ENCODE measurements at places on chromosomes 6 and 20.

DNA sequence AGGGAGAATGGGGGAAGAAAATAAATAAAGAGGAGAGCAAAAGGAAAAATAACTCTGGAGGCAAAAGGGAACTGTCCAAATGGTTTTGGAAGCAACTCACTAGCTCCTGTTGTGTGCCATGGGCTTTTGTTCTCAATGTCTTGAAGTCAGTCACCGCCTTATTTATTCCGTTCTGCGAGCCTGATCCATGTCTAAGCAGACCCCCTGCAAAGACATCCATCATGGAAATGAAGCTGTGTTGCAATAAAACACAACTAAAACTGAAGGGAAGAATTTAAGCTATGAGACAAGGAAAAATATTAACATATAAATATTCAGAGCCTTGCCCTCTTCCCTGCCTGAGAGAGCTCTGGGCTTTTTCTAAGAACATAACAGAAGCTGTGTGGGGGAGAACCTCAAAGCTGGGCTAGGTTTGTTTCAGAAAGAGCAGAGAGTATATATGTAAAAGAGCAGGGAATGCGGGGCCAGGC is 373.2 kb upstream of the CNR1 start:
- H3K27me3 ChIP-seq, result no peaks in the 10 kb centered on the region
- no peak overlapping the region for H3K4me3 ChIP-seq
- H3K36me3 ChIP-seq, result no peaks in the 10 kb centered on the region
- DNase-seq, result no peak
- no peaks in the 10 kb centered on the region for H3K4me1 ChIP-seq

DNA sequence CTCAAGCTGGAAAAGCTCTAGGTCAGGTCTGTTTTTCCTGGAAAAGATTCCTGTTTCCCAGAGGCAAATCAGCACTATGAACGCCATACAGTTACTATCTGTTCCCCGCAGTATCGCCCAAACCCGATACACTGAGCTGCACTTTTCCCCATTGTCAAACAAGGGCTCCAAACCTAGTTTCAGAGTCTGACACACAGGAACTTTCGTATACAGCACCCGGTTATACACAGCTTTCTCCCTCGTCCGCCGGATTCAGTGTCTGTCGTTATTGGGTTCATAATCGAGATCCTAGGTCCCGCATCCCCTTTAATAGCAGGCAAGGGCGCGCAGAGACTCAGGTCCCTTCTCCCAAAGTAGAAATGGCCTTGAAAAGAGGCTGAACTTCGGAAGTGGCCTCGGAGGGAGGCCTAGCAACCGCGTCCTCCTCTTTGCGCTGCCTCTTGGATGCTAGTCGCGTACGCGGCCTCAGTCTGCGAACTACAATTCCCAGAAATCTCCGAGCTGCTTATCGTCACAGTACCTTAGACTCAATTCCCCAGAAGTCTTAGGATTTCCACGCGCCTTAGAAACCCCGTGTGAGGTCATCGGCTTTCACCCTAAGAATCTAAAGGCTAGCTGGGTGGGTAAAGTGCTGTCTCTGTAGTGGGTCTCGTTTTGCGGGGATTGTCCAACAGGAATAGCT is 34.2 kb downstream of the ZNF391 start:
- H3K27ac ChIP-seq, result no peak overlapping the region
- H3K4me1 ChIP-seq, result no peaks in the 10 kb centered on the region
- no peak for DNase-seq
- H3K4me3 ChIP-seq, result no peak overlapping the region

DNA sequence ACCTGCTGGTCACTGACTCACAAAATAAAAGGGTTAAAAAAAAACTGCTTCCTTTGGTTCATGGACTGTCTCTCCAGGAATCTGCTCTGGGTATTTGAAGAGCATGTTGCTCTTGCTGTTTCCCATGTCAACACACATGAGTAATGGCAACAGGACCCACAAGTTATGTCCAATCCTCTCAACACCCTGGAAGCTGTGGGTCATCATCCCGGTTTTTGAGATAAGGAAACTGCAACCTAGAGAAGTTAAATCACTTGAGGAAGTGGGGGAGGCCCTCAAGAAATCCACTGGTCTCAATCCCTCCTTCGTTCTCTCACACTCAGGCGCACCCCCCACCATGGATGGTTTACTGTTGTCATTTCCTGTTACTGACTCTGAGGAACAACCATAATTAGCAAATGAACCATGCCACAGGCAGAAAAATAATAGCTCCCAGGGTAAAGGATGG is 12.4 kb downstream of the MAP1LC3A start:
- no peak for DNase-seq
- no peak overlapping the region for H3K27ac ChIP-seq
- no peak overlapping the region for H3K4me3 ChIP-seq
- H3K4me1 ChIP-seq, result no peaks in the 10 kb centered on the region
- H3K27me3 ChIP-seq, result no peaks in the 10 kb centered on the region

- H3K4me3 ChIP-seq, result no peak overlapping the region
- no peaks in the 10 kb centered on the region for H3K36me3 ChIP-seq
- DNase-seq, result no peak
- no peaks in the 10 kb centered on the region for H3K27me3 ChIP-seq
These were observed 15.5 kb upstream of the CST8 start for GRCh38 chr20:23475395-23475794.

DNA sequence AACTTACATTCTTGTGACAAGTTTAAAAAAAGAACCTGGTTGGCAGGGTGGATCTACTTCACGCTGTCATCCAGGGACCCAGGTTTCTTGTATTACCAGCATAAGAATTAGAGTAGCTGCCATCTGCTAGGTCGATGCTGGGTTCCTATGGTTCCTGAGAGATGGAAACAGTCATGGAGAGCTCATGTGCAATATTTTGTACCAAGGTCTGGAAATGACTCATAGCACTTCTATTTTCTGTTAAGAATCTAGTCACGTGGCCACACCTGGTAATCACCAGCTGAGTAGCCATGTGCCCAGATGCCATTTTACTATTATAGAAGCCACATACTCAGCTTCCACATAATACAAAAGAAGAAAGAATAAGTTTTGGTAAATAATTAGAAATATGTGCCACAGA is 171.3 kb downstream of the CD83 start:
- no peaks in the 10 kb centered on the region for H3K27me3 ChIP-seq
- H3K36me3 ChIP-seq, result no peaks in the 10 kb centered on the region
- no peak overlapping the region for H3K27ac ChIP-seq
- no peak overlapping the region for H3K4me3 ChIP-seq

GRCh38 chr6:107965746-107966145 is 7.7 kb upstream of the SEC63 start:
- no peak for DNase-seq
- no peak overlapping the region for H3K27ac ChIP-seq
- no peaks in the 10 kb centered on the region for H3K36me3 ChIP-seq

- no peaks in the 10 kb centered on the region for H3K36me3 ChIP-seq
- no peak overlapping the region for H3K27ac ChIP-seq
- no peaks in the 10 kb centered on the region for H3K4me1 ChIP-seq
- no peak for DNase-seq
These were observed 21.9 kb downstream of the FAM229B start for GRCh38 chr6:112109262-112109661.
